Activated CD8-positive, alpha-beta memory T cell treated with anti-CD3 and anti-CD28 coated beads for 1 hour (primary cell): ENCODE measurements at places on chromosomes 6 and 20.
A peak's percentile ranks its signal among the peaks of the same experiment; 100 is the strongest.

GRCh38 chr20:59588236-59588855, 16.0 kb upstream of the PHACTR3 start:
- no peak for DNase-seq

GRCh38 chr20:39268981-39269461, 306.9 kb downstream of the DHX35 start:
- peak; percentile 3 for DNase-seq

DNA sequence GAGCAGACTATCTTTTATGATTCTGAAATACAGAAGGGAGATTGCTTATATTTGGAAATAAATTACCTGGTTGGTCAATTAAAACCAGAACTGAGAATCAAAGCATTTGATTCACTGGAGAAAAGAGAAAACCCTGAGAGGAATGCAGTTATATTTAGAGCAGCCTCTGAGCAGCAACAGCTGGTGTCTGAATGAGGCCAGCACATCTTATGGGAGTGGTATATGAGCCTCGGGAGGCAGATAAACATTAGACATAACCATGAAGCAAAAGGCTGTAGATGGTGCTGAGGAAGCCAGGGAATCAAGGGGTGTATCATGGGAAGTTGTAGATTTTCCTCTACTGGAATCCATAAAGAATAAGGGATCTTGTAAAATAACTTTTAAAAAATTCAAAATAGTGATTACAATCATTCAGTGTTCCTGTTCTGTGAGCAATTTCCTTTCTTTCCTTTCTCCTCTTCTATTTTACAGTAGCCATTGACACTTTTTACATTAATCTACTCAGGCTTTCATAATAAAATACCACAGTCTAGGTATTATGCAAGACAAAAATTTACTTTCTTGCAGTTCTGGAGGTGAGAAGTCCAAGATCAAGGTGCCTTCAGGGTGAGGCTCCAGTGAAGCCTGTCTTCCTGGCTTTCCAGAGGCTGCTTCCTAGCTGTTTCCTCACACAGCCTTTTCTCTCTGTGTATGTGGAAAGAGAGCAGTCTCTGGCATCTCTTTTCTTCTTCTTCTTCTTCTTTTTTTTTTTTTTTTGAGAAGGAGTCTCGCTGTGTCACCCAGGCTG, 32.8 kb upstream of the ENPP5 start:
- no peak for DNase-seq

DNA sequence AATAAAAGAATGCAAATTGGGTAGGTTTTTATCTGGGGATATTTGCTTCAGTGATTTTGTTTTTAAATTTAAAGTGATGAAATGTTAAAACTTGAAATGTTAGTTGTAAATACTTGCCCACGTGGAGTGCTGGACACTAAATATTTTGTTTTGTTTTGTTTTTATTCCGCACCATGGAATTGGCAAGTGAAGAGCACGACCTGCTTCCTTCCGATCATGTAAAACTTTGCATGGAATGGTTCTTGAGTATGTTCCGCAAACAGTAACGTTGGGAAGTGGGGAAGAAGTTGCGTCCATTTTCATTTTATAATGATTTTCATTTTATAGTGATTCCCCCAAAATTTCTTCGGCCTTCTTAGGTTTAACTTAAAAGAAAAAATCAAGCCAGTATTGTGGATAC, 765 bp downstream of the IRAK1BP1 start:
- no peak for DNase-seq

DNA sequence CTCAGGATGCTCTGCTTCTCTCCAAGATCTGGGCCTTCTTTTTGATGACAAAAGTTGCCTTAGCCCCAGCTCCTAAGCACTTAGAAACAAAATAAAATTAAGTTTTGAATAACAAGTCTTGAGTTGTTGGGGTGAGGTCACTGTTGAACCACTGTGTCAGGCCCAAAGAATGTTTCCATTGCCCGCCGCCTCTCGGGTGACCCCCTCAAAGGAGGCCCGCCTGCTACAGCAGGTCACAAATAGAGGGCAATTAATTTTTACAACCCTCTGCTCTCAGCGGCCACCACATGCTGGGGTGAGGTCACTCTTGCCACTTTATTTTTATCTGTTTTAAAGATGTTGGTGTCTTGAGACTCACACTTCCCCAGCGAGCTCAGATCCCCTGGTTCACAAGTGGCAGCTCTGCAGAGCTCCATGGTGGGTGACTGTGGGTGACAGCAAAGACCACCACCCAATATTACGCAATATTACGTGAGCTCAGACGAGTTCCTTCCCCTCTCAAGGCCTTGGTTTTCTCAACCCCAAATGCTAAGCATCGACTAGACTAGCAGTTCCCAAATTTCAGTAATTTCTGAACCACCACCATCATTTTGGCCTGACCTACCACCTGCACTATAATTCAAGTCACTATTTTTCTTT, 247.7 kb upstream of the PMEPA1 start:
- no peak for DNase-seq

GRCh38 chr20:62724692-62725595, 16.3 kb downstream of the NTSR1 start:
- no peak for DNase-seq
